ENCODE measurements at places on chromosomes 11 and 22. TPM values are rescaled to one million over a fixed set of nuclear protein-coding genes. Genes with fewer than 3 reads are reported as not detected.

DNA sequence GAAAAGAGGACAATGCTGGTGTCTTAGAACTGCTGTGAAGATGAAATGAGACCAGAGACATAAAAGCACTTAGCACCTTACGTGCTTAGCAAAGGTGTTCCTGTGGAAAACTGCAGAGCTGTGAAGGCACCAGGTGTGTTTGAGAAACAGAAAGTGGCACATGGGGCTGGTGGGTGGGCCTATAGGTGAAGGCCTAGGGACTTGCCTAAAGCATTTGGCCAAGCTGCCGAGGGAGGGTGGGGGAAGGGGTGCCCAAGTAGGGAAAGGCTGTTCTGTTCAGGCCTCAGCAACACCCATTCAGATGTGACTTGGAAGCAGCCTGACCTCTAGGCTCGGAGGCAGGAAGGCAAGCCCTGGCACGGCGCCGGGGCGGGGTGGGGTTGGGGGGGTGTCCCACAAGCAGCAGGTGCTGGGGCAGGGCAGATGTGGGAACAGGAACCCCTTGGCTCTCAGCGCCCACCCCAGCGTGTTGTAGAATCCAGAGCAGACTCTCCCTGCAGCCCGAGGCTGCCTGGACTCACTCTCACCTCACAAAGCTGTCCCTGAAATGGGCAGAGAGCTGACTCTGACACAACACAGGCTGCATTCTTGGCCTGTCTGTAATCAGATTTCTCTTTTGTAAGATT lies 366.7 kb upstream of the NARS2 start:
- peaks cover 41% of the 10 kb centered on the region for H3K4me1 ChIP-seq
- no peak overlapping the region for H3K27ac ChIP-seq
- no peak overlapping the region for H3K4me3 ChIP-seq
- peaks cover 39% of the 10 kb centered on the region for H3K27me3 ChIP-seq

DNA sequence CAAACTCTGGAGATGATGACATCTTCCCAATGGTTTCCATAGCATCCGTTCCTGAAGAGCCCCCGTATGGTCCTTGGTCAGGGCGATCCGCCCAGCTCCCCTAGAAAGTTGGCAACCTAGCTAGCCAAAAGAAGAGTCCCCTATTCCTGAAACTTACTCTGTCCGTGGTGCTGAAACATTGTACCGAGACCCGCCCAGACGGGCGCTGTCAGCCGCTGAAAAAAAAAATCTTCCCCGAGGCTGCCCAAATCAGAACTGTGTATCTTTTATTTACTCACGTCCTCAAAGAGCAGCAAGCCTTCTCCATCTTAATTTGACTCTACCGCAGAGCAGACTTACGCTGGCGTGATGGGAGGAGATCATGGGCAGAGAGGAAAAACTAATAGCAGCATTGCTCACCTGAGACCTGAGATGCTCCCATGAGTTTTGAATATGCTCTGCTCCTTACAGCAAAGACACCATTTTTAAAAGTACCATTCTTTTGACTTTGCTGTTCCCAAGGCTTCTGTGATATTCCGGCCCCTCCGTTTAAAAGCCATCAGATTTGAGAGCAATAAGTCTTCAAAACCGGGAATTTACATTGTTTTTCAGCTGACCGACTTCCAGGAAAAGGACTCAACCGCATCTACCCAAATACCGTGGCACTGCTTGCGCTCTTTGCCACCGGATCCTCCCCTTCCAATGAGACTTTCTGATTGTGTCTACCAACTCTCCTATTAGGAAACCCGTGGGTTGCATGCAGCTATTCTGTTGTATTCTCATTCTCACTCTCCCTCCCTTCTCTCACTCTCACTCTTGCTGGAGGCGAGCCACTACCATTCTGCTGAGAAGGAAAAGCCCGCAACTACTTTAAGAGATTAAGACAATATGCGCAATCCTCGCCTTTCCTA lies at the start of gene SLC17A6:
TSS of gene SLC17A6 (plus strand) at position 786 of the 890 bp plus-strand sequence. CDS start 153 bp downstream, outside the sequence.
- peak; percentile 59 for DNase-seq
- peaks cover 78% of the 10 kb centered on the region for H3K27me3 ChIP-seq
- H3K4me1 ChIP-seq = peaks cover 8% of the 10 kb centered on the region
- no peak within 1 kb of the TSS for H3K4me3 ChIP-seq
- H3K36me3 ChIP-seq = peaks cover 5% of the 10 kb centered on the region
- H3K27ac ChIP-seq = no peak within 1 kb of the TSS

DNA sequence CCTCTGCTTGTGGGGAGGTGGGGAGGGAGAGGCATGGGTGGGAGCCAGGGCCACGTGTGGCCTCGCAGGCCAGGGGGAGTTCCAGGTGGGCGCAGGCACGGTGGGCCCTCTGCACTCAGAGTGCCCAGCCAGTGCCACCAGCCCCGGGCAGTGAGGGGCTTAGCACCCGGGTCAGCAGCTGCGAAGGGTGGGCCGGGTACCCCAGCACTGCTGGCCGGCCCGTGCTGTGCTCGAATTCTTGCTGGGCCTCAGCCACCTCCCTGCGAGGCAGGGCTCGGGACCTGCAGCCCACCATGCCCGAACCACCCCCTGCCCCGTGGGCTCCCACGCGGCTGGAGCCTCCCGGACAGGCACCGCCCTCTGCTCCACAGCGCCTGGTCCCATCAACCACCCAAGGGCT lies 1277.2 kb downstream of the JRKL start:
- H3K27ac ChIP-seq = no peak overlapping the region
- H3K36me3 ChIP-seq = no peaks in the 10 kb centered on the region
- DNase-seq = no peak
- H3K4me3 ChIP-seq = no peak overlapping the region

DNA sequence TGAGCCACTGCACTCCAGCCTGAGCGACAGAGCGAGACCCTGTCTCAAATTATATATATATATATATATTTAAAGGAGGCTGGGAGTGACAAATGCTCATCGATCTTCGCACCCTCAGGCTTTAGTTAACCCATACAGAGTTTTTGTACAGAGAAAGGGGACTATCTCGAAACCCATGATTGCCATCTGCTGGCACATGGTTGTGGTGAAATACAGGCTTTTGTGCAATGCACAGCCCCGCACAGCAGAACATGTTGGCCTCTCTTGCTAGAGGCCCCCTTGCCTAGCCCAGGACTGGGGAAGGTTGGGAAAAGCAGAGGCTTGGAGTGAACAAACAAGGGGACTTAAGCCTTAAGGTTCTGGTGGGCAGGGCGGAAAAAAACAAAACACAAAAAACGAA lies 3.6 kb downstream of the MYBPC3 start:
- peaks cover 6% of the 10 kb centered on the region for H3K4me1 ChIP-seq
- no peaks in the 10 kb centered on the region for H3K27me3 ChIP-seq
- H3K4me3 ChIP-seq = no peak overlapping the region
- DNase-seq = peak; percentile 39
- no peaks in the 10 kb centered on the region for H3K36me3 ChIP-seq

DNA sequence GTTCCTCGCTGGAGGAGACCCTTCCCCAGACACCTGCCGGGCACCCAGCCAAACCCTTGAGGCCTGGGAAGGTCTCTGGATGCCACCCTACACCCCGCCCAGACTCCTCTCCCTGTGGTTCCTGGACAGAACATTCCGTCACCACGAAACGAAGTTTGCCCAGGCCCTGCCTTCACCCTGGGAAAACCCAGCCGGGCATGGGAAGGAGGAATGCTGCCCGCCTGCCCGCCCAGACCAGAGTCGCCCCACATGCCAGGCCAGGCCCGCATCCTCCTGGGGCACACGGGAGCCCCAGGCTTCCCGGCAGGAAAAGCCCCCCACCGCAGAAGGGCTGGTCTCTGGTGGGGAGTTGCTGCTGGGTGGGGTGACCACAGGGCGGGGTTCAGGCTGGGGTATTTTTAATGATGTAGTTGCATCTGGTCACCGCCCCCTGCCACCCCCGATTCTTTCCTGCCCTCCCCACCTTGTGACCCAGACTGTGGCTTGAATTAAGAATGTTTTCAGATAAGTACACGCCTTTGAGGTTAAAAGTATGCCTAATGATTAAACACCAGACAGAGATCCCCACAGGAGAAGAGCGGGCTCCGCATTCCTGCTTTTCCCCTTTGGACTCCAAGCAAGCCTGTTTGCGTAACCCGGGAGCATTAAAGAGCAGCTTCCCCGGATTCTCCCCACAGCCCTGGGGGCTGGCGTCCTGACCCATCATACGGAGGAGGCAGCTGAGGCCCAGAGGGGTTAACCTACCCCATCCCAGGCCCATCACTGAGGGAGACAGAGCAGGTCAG lies 44.6 kb upstream of the PPARA start:
- DNase-seq = no peak
- H3K27ac ChIP-seq = no peak overlapping the region
- no peaks in the 10 kb centered on the region for H3K27me3 ChIP-seq
- no peaks in the 10 kb centered on the region for H3K36me3 ChIP-seq
- H3K4me3 ChIP-seq = no peak overlapping the region

The MS4A15 gene
- total RNA-seq = not detected
